GM23248 (cell line): ENCODE measurements at places on chromosomes 5 and 9. TPM values are rescaled to one million over a fixed set of nuclear protein-coding genes. Genes with fewer than 3 reads are reported as not detected.

DNA sequence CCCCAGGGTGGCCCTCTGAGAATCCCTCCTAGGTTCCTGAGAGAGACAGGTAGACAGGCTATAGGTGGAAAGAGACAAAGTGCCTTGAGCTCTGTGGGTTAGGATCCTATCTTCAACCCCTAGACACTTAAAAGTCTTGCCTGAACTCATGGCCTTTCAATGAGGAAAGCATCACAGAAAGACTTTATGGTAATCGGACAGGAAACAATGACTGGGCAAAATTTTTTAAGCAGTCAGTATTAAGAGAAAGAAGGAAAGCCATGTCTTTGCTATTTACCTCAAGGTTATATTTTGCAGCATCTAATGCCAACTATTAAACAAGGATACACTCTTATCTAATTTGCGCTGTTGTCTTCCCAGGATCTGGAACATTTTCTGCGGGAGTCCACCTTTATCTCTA lies 93.2 kb downstream of the PCSK1 start:
- DNase-seq, result peak; percentile 42

DNA sequence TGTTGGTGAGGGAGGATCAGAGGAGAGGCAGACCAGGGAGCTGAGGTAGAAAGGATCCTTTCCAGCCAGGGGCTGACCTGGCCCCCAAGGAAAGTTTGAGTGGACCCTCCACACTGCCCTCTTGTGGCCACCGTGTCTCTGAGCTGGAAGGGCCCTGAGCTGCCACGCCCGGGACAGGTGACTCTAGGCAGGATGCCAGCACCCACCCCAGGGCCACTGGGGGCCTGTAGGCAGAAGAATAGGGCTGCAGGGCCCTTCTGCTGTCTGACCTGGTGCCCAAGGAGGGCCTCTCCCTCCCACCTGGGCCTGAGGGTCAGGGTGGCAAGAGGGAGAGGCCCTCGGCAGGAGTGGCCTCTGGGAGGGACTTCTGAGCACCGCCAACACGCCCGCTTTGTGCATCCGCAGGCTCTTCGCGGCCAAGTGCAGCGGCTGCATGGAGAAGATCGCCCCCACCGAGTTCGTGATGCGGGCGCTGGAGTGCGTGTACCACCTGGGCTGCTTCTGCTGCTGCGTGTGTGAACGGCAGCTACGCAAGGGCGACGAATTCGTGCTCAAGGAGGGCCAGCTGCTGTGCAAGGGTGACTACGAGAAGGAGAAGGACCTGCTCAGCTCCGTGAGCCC lies 76.8 kb downstream of the LMX1B start:
- DNase-seq, result peak; percentile 37

- DNase-seq, result peak; percentile 18
Observed at GRCh38 chr5:61641748-61642565, 309.9 kb downstream of the ZSWIM6 start.

GRCh38 chr5:37722236-37723161 lies 117.3 kb downstream of the GDNF start:
- DNase-seq, result peak; percentile 97

The OGN gene
- polyA plus RNA-seq, result 0.16 and 0.23 TPM in 2 replicates

- no peak for DNase-seq
Observed at GRCh38 chr5:149773291-149774095, 43.4 kb downstream of the PPARGC1B start.

The LMNB1 gene
- 2.9 and 4.3 TPM in 2 replicates for polyA plus RNA-seq

The NR2F1 gene
- polyA plus RNA-seq, result 4.5 and 5.6 TPM in 2 replicates

DNA sequence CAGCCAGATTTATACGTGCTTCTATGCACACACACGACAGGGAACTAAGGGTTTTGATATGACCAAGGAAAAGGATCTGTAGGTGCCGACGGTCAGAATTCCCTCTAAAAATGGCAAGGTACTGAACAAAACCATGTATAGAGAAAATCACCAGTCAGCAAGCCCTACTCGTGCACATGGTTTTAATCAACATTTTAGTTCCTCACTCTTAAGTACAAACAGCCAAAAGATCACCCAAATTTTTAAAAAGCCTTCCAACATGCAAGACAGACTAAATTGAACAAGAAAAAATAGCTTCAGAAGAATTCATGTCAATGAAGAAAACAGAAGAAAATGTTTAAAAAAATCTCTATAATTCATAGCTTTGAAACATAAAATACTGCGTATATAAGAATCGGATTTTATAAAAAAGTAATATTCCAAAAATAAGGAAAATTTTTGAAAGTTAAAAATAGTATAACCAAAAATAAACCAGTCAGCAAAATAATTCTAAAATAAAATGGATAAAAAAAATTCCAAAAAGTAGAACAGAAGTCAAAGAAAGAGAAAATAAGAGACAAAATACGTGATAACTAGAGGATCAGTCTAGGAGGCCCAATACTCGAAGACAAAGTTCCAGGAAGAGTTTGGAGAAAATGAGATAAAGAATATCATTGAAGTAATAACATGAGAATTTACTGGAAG lies 43.0 kb upstream of the KCNV2 start:
- DNase-seq, result no peak

GRCh38 chr9:33051144-33051543 lies 25.3 kb downstream of the SMU1 start:
- DNase-seq, result no peak

The CYLC2 gene
- not detected in 2 replicates for polyA plus RNA-seq

DNA sequence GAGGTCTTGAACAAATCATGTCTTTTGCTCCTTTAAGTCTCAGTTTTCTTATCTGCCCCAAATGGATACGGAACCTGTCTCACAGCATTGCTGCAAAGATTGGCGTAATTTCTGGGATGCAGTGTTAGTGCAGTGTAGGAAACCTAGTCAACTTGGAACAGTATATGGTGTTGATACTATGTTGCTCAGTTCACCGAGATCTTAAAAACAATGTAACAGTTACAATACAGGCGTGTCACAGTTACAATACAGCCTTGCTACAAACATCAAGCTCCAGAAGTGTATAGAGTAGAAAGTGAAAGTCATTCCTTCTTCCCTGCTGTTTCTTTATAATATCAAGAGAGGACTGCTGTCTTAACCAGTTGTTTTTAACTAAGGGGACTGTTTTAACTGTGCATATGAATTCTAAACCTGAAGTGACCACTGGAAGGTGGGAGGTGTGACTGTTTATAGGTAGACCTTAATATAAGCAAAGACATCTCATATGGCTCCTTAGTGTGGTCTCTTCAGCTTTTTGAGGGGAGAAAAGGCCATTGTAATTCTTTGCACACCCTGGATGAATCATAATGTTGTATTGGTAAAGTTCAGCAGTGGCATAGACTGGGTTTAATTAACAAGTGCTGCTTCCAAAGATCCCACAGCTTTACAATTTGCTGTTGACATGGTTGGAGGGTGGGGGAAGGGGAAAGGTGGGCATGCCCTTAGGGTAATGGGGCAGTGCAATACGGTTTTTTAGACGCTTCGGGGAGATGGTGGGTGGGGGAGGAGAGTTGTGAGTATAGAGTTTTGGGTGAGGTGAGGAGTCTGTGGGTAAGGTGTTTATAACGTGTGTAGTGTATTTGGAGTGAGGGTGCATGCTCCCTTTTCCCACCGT lies 12.9 kb downstream of the PRRC2B start:
- DNase-seq, result peak; percentile 66

DNA sequence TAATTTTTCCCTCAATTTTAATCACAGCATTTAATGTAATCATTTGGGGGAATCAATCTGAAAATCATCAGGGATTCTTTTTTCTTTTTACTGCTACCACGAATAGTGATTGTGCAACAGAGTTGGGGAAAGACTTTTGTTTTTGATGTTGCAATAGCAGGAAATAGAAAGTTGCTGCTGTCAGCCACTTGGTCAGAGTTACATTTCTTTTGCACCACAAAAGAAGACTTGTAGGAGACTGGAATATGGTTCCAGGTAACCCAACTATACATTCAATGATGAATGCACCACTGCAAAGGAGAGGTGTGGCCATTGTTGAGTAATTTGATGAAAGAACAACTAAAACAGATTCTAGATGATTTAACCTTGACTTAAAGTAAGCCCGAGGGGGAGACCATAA lies 46.3 kb upstream of the PALM2AKAP2 start:
- peak; percentile 83 for DNase-seq

The WDR38 gene
- polyA plus RNA-seq, result not detected in 2 replicates

The NR4A3 gene
- 0.56 and 1.0 TPM in 2 replicates for polyA plus RNA-seq

- no peak for DNase-seq
Observed at GRCh38 chr9:124878021-124878420, 16.1 kb downstream of the ARPC5L start.

DNA sequence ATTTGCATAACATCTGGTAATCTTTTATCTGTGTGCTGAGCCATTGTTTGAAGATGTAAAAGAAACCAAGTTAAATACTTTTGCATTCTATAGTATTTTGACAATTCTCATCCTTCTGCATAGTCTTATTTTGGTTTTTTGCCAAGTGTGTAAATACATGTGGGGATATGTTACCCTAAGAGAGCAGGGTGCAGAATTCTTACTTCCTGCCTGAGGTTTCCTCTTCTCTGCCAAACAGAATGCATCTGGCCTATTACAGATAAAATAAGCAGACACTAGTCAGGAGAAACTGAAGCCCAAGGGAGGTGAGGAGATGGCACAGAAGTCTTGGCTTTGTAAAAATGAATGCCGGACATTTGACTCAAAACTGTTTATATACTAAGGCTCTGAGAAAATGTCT lies 462.1 kb downstream of the TMEM38B start:
- DNase-seq, result no peak

The RMI1 gene
- 8.8 and 9.0 TPM in 2 replicates for polyA plus RNA-seq

- DNase-seq, result no peak
Observed at GRCh38 chr5:61346511-61346910, 14.5 kb downstream of the ZSWIM6 start.

DNA sequence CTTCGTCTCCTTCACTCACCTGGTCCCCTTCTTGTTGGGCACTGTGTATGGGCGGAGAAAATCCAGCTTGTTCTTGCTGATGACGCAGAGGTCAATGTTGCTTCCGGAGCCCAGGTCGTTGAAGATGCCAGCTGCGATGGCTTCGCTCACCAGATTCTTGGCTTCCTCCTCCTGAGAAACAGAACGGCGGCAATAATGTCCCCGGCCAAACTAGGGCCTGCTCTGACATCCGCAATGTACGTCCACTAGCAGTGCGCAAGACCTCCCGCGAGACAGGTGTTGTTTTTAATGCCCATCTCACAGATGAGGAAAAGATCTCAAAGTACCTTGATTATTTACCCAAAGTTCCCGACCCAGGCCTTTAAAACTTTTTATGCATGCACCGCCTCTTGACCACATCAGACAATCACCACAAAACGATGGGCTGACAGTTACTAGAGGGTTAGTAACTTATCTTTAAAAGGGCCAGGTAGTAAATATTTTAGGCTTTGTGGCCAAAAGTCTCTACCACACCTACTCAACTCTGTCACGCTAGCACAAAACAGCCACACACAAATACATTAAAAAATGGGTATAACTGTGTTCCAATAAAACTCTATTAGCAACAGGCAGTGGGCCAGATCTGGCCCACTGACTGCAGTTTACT lies 58.4 kb downstream of the PSMB7 start:
- DNase-seq, result no peak

- DNase-seq, result no peak
Observed at GRCh38 chr9:976943-977837, 735 bp downstream of the DMRT3 start.

DNA sequence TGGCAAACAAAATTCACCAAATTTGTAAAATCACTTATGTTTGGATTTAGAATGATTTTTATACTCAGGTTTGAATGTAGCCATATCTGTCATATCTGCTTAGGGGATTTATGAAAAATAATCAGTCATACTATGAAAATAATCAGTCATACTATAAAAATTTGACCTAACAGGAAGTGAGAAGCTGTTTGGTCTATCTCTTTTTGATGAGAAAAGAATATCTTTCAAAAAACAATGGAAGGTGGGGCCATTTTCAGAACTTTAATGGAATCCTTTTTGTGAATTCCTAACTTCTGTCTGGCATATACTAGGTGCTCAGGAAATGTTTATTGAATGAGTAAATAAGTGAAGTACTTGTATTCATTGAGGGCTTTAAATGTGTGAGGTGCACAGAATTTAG lies 70.1 kb downstream of the CWC27 start:
- DNase-seq, result peak; percentile 2

The PIP5K1B gene
- not detected in 2 replicates for polyA plus RNA-seq

GRCh38 chr9:96159596-96159995 lies 142.4 kb downstream of the HSD17B3 start:
- DNase-seq, result no peak

The CACNA1B gene
- polyA plus RNA-seq, result not detected in 2 replicates

DNA sequence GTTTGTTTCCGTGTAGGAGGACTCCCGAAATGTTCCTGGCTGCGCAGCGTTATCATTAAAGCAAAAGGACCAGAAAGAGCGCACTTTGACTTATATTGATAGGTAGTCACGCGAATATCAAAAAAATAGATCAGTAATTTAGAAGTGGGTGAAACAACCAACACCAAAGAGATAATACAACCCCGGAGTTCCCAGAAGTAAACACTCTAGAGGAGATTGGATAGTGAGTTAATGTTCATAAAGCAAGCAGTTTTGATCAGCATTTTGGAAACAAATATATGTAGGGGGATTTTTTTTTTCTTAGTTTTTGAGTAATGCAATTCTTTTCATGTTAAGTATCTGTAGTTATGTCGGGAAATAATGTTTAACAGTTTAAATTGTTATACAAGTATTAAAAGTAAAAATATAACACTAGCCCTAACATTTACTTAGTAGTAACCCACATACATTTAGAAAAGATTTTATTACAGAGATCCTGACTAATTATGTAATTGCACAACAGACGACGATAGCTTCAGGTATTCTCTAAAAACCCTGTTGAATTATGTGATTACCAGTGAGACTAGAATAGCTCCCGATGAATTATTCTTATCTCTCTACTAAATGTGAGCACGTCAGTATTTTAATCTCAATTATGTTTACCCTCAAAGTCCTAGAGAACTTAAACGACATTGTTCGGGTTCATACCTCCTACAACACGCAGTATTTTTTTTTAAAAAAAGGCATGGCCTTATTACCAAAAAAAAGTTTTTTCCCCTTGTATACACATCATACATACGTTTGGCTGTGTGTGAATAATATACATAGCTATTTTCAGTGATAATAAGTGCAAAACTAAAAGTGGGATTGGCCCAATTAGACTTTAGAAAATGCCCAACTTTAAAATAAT lies 9.4 kb upstream of the NFIB start:
- DNase-seq, result no peak

- DNase-seq, result no peak
Observed at GRCh38 chr5:165881259-165881658, 2375.8 kb downstream of the MAT2B start.

DNA sequence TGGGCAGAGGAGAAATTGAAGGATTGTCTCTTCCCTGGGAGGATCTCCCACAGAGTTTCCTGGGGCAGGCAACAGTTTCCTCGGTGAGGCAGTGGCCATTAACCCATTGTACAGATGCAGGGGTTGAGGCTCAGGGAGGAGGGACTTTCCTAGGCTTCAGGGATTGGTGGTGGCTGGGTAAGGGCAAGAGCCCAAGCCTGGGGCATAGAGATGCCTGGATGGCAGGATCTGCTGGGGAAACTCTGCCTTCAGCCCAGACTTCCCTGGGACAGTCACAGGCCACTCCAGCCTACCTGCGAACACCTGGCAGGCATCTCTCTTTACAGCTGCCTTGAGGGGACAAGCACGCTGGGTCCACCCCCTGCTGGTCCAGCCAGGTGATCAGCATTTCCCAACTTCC lies 3.6 kb upstream of the CSF2 start:
- DNase-seq, result no peak

- no peak for DNase-seq
Observed at GRCh38 chr9:87641067-87641466, 84.9 kb upstream of the CTSL start.
